ENCODE measurements at places on chromosomes 11 and 22.

- no peak for DNase-seq
Measured at GRCh38 chr11:75422248-75423231, 10.5 kb downstream of the KLHL35 start.

DNA sequence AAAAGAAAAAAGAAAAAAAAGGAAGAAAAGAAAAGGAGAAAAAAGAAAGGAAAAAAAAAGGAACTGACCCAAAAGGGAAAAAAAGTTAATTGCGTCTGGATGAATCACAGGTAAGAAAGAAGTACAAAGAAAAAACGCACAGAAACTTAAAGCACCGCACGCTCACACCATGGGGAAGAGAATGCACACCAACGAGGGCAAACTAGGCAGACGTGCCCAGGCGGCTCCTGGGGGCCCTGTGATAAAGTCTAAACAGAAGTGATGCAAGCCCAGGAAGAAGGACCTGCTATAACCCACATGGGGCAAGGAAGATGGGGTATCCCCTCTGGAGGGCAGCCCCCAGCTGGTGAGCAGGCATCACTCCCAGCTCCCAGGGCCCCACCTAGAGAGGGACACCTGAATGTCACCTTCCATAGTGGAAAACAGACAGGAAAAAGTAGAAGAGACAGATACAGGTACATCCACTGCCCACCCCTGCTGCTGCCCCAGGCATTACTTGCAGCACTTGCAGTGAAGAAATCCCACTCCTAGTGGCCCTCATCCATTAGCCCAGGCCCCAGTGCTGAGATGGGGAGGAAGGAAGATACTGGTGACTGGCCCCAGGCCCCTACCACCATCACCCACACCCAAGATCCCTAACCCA lies 28.9 kb downstream of the NAP1L4 start:
- DNase-seq, result no peak

DNA sequence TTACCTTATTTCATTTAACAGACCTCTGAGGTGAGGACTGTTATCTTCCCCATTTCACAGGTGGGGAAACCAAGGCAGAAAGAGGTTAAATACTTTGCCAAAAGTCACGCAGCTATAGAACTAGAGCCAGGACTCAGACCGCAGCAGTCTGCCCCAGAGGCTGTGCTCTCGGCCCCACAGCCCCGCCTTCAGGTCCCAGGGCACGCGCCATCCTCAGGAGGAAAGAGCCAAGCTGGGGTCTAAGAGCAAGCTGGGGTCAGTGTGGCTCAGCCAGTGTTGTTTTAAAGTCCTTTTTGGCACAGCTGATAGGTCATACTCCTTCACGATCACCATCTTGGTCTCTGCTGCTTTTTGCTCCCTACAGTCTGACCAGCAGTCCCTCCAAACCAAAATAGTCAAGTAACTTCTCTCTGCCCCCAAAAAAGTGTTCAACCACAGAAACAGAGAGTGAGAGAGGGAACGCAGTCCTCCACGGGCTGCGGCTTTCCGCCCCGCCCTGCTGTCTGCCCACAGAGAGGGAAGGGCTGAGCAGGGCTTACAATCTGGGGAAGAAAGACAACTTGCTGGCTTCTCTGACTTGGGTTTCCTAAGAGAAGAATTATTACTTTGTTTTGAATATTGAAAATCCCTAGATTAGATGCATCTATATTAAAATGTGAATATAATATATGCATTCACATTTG lies 137.2 kb upstream of the OPCML start:
- DNase-seq, result no peak

DNA sequence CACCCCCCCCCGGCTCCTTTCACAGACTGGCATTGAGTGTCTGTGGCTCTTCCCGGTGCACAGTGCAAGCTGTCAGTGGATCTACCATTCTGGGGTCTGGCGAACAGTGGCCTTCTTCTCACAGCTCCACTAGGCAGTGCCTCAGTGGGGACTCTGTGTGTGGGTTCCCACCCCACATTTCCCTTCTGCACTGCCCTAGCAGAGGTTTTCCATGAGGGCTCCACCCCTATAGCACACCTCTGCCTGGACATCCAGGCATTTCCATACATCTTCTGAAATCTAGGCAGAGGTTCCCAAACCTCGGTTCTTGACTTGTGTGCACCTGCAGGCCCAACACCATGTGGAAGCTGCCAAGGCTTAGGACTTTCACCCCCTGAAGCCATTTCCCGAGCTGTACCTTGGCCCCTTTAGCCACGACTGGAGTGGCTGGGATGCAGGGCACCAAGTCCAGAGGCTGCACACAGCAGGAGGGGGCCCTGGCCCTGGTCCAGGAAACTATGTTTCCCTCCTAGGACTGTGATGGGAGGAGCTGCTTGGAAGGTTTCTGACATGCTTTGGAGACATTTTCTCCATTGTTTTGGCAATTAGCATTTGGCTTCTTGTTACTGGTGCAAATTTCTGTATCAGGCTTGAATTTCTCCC lies 26.0 kb downstream of the BCL2L13 start:
- DNase-seq, result no peak

- DNase-seq, result no peak
Measured at GRCh38 chr22:40237788-40238424, 60.2 kb downstream of the TNRC6B start.

- DNase-seq, result peak; percentile 71
Measured at GRCh38 chr11:18046116-18046777, at the start of gene TPH1. Gene TPH1, minus strand, starts transcription at chr11:18046269. Its CDS starts 5,507 bp downstream, at chr11:18040762.

- no peak for DNase-seq
Measured at GRCh38 chr11:66238786-66239413, 29.5 kb upstream of the RAB1B start.

- no peak for DNase-seq
Measured at GRCh38 chr11:100735949-100736675, 49.0 kb downstream of the ARHGAP42 start.

- DNase-seq, result no peak
Measured at GRCh38 chr11:86956905-86957195, 1.7 kb upstream of the FZD4 start.

- DNase-seq, result no peak
Measured at GRCh38 chr11:16722581-16723344, 15.7 kb upstream of the C11orf58 start.

All from AG20443 (cell line).